ENCODE measurements at places on chromosomes 11 and 22.
A peak's percentile ranks its signal among the peaks of the same experiment; 100 is the strongest.

DNA sequence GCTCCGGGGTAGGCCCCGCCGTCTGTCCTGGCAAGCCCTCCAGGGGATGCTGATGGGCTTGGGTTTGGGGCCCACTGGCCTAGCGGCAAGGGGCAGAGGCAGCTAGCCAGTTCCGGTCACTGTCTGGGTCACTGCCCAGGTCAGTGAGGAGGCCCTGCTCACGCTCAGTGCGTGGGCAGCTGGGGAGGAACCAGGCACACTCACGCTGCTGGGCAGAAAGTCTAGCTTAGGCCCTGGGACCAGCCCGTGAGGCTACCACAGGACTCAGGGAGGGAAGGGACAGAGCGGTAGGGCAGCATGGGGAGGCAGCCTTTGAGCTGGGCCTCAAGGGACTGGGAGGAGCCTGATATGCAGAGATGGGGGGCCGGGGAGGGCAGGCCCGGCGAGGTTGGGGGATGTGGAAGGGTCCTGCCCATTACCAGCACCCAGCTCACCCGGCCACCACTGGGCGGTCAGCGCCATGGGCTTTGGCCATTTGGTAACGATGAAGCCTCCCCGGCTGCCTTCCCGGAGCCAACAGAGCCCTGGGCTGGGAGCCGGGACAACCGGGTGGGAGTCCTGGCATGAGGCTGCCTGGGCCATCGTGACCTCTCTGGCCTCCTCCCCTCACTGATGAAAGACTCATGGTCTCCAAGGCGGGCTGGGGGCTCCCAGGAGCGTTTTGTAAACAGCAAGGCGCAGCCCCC lies 14.2 kb downstream of the SHISAL1 start:
- no peak for DNase-seq

DNA sequence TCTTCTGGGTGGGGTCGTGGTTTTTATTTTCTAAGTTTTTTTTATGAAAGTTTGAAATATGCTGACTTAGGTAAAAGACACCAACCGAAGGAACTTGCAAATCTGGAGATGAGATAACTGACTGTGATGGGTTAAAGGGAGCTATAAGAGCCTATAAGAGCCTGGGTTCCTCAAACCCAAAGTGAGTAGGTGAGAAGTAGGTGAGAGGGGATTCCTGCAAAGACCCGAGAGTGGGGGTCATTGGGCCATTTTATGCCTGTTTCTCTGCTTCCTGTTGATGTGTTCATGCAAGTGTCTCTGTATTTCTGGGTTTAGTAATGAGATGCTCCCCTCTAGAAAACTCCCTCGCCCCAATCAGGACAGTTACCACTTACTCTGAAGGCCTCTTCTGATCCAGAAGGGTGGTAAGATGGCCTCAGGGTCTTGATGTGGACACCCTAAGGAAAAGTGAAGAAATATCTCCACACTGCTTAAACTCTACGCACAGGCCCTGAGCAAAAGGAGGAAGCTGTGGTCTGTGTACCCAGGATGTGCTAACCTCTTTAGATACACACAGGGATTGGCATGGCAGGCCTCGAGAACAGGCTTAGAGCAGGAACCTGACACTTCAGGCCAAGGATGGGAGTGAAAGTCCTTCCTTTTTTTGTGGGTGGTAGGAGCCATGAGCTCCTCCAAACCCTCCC lies 1.8 kb downstream of the FLI1 start:
- DNase-seq, result peak; percentile 61

GRCh38 chr22:19565382-19566278 lies 41.4 kb upstream of the CLDN5 start:
- DNase-seq, result no peak

DNA sequence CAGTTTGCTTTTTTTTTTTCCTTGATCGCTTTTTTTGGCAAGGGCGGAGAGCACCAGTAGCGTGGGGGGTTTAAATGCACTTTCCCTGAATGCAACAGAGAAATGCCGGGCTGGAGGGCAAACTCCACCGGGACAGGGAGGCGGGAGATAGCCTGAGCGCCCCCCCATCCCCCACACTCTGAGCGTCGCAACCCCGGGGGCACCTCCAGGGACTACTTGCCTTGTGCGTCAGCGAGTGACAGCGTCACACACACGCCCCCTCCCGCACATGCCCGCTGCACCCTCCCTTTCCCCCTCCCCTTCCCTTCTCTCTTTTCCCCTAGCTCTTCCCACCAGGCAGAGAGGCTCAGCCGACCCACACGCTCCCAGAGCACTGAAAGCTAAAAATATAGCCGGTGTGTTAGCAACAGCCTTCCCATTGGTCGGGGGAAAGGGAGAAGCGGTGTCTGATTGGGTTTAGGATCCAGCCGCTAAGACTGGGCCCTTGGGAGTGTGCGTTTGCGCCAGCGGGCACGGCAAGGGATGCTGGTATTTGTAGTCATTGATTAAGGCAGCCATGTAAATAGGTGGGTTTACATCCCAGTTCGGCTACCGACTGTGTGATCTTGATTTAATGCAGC lies 1.7 kb upstream of the TOB2 start:
- peak; percentile 92 for DNase-seq

DNA sequence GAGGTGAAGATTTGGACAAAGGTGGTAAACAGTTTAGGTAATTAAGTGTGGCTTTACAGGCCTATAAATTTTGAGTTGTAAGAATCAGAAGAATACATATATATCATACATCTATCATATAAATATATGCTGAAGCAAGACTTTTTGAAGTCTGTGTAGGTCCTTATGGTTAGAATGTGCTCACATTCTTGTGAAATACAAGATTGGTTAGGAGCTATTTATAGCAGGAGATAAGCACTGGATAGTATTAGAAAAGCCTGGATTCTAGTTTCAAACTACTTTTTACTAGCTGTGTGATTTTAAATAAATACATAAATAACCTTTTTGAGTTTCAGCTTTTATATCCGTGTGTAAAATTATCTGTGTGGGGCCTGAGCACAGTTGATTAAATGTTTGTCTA lies 42.3 kb downstream of the ANKRD42 start:
- DNase-seq, result no peak

- no peak for DNase-seq
Observed at GRCh38 chr22:36808721-36809344, 8.0 kb downstream of the PVALB start.

- DNase-seq, result no peak
Observed at GRCh38 chr11:119187123-119187892, 2.0 kb downstream of the NHERF4 start.

GRCh38 chr22:35631597-35631996 lies 14.5 kb upstream of the MB start:
- peak; percentile 45 for DNase-seq

DNA sequence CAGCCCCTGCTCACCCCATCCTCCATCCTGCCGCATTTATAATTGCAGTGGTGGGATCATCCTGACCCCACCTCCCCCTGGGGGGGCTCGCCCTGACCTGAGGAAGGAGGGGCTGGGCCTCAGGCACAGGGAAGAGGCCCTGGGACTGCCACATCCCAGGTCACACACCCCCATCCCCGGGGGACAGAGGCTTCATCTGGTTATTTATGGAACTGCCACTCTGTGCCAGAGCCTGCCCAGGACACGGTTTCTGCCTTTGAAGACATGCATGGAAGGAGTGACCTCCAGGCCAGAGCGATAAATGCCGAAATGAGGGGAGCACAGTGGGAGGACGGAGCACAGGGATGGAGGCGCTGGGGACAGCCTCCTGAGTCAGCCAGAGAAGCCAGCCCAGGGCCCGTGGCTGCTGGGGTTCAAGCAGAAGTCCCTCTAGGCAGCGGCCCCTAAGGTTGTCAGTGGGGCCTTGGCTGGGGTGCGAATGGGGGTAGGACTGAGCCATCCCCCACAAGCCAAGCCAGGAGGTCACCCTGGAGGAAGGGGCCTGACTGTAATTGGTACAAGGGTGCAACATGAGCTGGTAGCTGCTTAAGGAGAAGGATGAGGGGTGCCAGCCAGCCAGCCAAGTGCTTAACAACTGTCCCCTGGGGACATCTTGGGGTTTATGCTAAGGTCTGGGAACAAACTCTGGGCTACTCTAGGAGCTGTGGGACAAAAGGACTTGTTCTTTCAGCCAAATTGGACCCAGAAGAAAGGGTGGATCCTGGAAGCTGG lies 51.4 kb upstream of the SHISAL1 start:
- no peak for DNase-seq

All from CD4-positive, alpha-beta T cell treated with Interleukin-6 for 4 hours (primary cell).